ENCODE measurements at places on chromosomes 1 and 21.
A peak's percentile ranks its signal among the peaks of the same experiment; 100 is the strongest.

DNA sequence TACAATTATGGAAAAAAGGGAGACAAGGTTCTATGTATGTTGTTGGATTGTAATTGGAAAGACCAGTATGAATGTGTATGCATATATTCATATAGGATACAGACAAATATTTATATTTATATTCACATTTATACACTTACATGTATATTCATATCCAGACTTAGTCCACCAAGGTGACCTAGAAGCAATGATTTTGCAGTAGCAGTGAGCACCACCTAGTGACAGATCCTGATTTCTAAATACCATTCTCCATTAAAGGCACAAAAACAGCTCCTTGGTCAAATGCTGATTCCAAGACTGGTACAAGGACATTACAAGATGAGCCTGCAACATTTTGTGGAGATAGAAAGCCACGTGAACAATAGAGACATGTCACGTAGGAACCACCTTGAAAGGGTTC lies 153.4 kb downstream of the SDCCAG8 start:
- DNase-seq = no peak

DNA sequence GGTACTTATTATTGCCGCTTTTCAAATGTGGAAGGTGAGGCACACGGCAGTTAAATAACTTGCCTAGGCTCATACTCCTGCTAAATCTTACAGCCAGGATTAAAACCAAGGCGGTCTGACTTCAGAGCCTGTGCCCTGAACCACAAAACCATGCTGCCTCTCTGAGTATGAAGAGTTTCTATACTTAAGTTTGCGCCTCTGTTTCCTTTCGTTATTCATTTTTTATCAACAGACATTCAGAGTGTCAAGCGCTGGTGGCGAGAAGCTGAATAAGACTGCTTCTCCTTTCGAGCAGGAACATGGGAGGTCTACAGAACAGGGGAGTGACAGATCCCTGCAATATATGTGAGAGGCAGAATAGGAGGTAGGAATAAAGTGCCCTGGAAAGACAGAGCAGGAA lies 96.0 kb upstream of the DUSP10 start:
- DNase-seq = no peak

- no peak for DNase-seq
Observed at GRCh38 chr1:41661428-41662060, 177.1 kb upstream of the EDN2 start.

GRCh38 chr1:66809736-66810326 lies 8.8 kb upstream of the INSL5 start:
- no peak for DNase-seq

DNA sequence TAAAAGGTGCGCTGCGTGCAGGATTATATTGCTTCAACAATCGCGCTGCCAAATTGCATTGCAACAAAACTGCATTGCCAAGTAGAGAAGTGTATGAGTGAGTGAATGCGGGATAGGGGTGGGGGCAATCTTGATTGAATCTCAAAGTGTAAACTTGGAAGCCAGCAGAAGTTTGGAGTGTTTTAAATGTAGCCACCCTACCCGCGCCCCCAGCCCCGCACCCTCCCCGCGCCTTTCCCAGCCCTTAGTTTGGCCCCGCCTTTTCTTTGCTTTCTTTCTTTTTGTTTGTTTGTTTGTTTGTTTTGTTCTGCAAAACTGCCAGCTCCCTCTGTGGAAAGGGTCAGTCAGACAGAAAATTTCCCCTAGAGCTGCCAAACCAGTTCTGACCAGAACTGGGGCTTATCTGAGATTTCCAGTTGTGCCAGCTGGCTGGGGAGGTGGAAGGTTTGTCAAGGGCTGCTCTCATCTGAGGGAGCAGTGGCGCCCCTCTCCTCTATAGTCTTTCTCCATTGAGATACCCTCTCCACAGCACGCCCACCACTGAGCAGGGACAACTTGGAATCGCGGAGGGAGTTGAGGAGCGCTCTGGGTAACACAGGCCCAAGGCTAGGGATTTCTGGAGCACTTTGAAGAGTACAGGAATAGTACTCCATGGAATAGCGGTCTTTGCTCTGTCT lies 666 bp upstream of the BEND5 start:
- peak; percentile 26 for DNase-seq

DNA sequence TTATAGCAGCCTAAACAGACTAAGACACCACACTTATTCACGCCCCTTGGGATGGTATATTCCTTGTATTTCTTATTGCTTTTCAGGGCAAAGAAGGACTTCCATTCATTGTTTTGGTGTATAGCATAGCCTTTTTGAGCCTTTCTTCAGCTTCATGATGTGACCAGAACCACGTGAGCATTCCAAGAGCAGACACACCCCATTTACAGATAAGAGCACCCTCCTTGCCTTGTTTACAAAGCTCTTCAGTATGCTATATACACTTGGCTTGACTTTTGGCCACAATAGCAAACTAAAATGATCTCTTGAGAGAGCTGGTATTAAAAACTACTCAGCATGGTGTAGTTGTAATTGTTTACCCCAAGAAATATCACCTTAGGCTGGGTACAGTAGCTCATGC lies 78.7 kb downstream of the PIK3R3 start:
- DNase-seq = no peak
